ENCODE measurements at places on chromosomes 2 and 18. TPM values are rescaled to one million over a fixed set of nuclear protein-coding genes. Genes with fewer than 3 reads are reported as not detected.

- H3K27me3 ChIP-seq = no peaks in the 10 kb centered on the region
- no peak overlapping the region for H3K4me3 ChIP-seq
- H3K36me3 ChIP-seq = no peaks in the 10 kb centered on the region
- no peaks in the 10 kb centered on the region for H3K4me1 ChIP-seq
- no peak for DNase-seq
These were observed 176.6 kb upstream of the TACR1 start for GRCh38 chr2:75375646-75376582.

GRCh38 chr18:5309888-5310470 lies 14.5 kb upstream of the ZBTB14 start:
- no peaks in the 10 kb centered on the region for H3K36me3 ChIP-seq
- H3K27me3 ChIP-seq = no peaks in the 10 kb centered on the region
- peak overlapping the region; percentile 71 for H3K27ac ChIP-seq
- H3K4me1 ChIP-seq = peaks cover 7% of the 10 kb centered on the region

DNA sequence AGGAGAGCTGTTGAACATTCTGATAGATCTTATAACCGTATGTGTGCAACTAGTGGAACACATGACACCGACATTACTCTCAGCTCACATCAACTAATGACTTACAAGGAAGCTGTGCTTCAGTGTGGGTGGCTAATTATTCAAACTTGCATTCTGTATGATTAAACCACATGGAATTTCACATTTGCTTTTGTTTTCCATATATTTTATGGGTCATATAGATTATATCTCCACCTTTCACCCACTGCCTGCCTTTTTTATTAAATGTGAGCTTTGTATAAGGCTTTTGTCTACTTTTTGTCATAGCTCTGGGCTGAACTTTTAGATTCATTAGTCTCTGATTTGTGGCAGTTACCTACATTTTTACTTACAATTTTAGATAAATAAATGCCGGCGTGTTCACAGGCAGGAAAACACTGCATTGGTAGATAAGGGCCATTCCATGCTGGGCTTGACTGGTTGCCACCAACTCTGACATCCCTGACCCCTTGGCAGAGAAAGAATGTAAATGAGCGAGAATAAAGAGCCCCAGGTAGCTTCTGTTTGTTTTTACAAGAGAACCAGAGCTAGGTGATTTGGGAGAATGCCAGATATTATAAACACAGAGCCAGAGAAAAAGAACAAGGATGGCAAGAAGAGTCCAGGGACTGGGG lies 35.7 kb downstream of the LYPD6 start:
- no peak for DNase-seq
- H3K4me1 ChIP-seq = no peaks in the 10 kb centered on the region
- H3K4me3 ChIP-seq = no peak overlapping the region
- no peak overlapping the region for H3K27ac ChIP-seq
- H3K36me3 ChIP-seq = no peaks in the 10 kb centered on the region
- peaks cover 6% of the 10 kb centered on the region for H3K27me3 ChIP-seq

The OTOF gene
- not detected for total RNA-seq

The IL1F10 gene
- total RNA-seq = not detected

- H3K27me3 ChIP-seq = no peaks in the 10 kb centered on the region
- no peak for DNase-seq
- H3K4me3 ChIP-seq = no peak overlapping the region
- H3K4me1 ChIP-seq = no peaks in the 10 kb centered on the region
- H3K27ac ChIP-seq = no peak overlapping the region
These were observed 262.3 kb downstream of the ZNF516 start for GRCh38 chr18:76232779-76233178.

DNA sequence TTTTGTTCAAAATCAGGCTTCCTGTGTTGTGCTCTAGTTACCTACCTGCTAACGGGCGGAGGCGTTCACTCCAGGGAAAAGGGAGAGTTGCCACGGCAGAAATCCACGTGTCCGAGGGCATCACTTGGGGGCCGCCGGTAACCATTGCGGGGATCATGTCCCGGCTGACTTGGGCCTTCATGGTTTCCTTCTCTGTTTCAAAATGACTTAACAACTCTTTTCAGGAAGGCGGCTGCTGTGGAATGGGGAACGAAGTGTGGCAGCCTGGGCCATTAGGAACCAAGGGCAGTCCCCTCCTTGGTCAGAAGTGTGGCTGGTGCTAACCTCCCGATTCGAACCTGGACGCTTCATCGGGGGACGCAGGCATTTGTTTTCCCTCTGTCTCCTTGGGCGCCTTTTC lies 56.8 kb downstream of the INPP5D start:
- H3K27me3 ChIP-seq = no peaks in the 10 kb centered on the region
- peaks cover 77% of the 10 kb centered on the region for H3K4me1 ChIP-seq
- DNase-seq = no peak
- peaks cover 67% of the 10 kb centered on the region for H3K36me3 ChIP-seq
- H3K4me3 ChIP-seq = no peak overlapping the region

- H3K27me3 ChIP-seq = no peaks in the 10 kb centered on the region
- no peak overlapping the region for H3K27ac ChIP-seq
- no peak overlapping the region for H3K4me3 ChIP-seq
- DNase-seq = no peak
- no peaks in the 10 kb centered on the region for H3K36me3 ChIP-seq
- H3K4me1 ChIP-seq = no peaks in the 10 kb centered on the region
These were observed 7.6 kb upstream of the SERPINB12 start for GRCh38 chr18:63534615-63535014.

GRCh38 chr18:45761512-45762114 lies 37.6 kb downstream of the SLC14A1 start:
- no peaks in the 10 kb centered on the region for H3K27me3 ChIP-seq
- no peak for DNase-seq
- H3K27ac ChIP-seq = no peak overlapping the region
- H3K36me3 ChIP-seq = no peaks in the 10 kb centered on the region
- no peak overlapping the region for H3K4me3 ChIP-seq

DNA sequence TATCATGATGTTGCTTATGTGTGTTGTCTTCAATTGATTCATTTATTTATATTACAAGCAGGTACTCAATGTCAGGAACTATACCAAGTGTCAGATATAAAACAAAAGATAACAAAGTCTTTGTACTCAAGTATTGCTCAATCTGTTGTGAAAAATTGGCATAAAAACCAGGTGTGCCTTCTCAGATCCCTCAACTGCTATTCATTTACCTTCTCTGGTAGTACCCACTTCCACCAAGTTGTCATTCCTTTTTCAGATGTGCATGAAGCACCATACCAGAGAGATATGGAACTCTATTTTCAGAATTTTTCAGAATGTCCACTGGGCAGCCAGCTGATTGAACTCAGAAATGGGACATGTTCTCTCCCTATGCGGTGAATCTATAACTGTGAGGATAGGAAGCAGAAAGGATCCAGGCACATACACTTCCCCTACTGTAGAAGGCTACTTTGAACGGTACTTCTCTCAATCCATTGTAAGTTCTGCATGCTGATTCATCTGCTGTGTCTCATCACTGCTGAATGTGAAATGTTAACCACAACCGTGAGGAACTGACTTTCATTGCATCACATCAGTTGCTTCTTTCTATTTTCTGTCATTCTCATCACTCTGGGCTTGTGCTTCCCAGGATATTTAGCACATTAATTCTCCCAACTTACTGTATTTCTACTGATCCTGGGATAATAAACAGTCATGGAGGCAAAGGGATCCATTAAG lies 1621.3 kb downstream of the SUCLG1 start:
- H3K4me1 ChIP-seq = no peaks in the 10 kb centered on the region
- H3K27me3 ChIP-seq = no peaks in the 10 kb centered on the region
- H3K4me3 ChIP-seq = no peak overlapping the region
- H3K36me3 ChIP-seq = no peaks in the 10 kb centered on the region
- no peak overlapping the region for H3K27ac ChIP-seq

The CD8A gene
- 0.76 TPM for total RNA-seq

GRCh38 chr18:2478662-2479061 lies 92.6 kb downstream of the METTL4 start:
- H3K27ac ChIP-seq = no peak overlapping the region
- no peak overlapping the region for H3K4me3 ChIP-seq
- H3K4me1 ChIP-seq = no peaks in the 10 kb centered on the region
- DNase-seq = no peak
- no peaks in the 10 kb centered on the region for H3K36me3 ChIP-seq

- H3K4me1 ChIP-seq = peaks cover 42% of the 10 kb centered on the region
- no peak overlapping the region for H3K4me3 ChIP-seq
- H3K27ac ChIP-seq = no peak overlapping the region
- H3K27me3 ChIP-seq = no peaks in the 10 kb centered on the region
- no peak for DNase-seq
These were observed 47.5 kb upstream of the PTMA start for GRCh38 chr2:231660860-231661259.

- no peaks in the 10 kb centered on the region for H3K27me3 ChIP-seq
- H3K36me3 ChIP-seq = no peaks in the 10 kb centered on the region
- peaks cover 8% of the 10 kb centered on the region for H3K4me1 ChIP-seq
These were observed 13.7 kb downstream of the INO80C start for GRCh38 chr18:35484034-35484433.

GRCh38 chr2:37468170-37468569 lies 123.7 kb downstream of the QPCT start:
- no peak overlapping the region for H3K27ac ChIP-seq
- H3K4me1 ChIP-seq = no peaks in the 10 kb centered on the region
- H3K4me3 ChIP-seq = no peak overlapping the region
- no peaks in the 10 kb centered on the region for H3K36me3 ChIP-seq
- no peak for DNase-seq

The MC4R gene
- total RNA-seq = not detected

DNA sequence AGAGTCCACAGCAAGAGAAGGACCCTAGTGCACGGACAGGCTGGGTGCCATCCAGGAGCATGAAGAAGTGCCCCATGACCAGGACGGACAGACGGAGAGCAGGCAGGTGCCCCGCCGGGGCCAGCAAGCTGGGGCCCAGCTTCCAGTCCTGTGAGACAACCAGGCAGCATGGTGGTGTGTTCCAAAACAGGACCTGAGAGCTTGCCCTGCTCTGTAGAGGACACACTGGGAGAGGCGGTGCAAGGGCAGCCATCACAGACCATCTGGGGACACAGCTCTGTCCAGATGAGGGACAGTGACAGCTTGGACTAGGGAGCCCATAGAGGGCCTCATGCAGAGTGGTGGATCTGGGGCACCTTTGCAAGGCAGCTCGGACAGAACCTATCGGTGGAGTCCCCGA lies 279.8 kb downstream of the EIPR1 start:
- no peak overlapping the region for H3K4me3 ChIP-seq
- H3K36me3 ChIP-seq = no peaks in the 10 kb centered on the region
- no peaks in the 10 kb centered on the region for H3K27me3 ChIP-seq
- no peak overlapping the region for H3K27ac ChIP-seq
- DNase-seq = no peak

- no peak for DNase-seq
- H3K27me3 ChIP-seq = no peaks in the 10 kb centered on the region
- no peaks in the 10 kb centered on the region for H3K4me1 ChIP-seq
- H3K27ac ChIP-seq = no peak overlapping the region
These were observed 13.3 kb downstream of the COL4A3 start for GRCh38 chr2:227177592-227178336.

GRCh38 chr2:136693966-136694365 lies 71.4 kb upstream of the THSD7B start:
- no peaks in the 10 kb centered on the region for H3K27me3 ChIP-seq
- no peak for DNase-seq
- H3K4me1 ChIP-seq = no peaks in the 10 kb centered on the region
- no peak overlapping the region for H3K4me3 ChIP-seq

The GALR1 gene
- not detected for total RNA-seq

DNA sequence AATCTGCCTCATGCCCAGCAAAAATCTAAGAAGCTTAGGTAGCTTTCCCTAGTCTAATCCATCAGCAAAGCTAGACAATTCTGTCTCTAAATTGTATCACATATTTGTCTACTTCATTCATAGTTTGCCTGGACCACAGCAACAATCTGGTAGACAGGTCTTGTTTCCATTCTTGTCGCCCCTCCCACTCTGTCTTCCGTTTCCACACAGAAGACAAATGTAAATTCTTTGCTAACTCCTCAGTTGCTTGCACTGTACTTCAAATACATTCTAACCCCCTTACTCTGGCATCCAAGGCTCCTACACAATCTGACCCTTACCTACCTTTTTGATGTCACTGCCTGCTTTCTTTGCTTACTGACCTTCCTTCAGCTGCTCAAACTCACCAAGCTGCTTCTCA lies 40.1 kb downstream of the THUMPD2 start:
- no peak for DNase-seq
- peaks cover 60% of the 10 kb centered on the region for H3K36me3 ChIP-seq
- no peaks in the 10 kb centered on the region for H3K27me3 ChIP-seq
- no peak overlapping the region for H3K4me3 ChIP-seq

GRCh38 chr2:7363906-7364305 lies 446.7 kb downstream of the RNF144A start:
- H3K36me3 ChIP-seq = no peaks in the 10 kb centered on the region
- no peak for DNase-seq
- H3K27ac ChIP-seq = no peak overlapping the region
- no peak overlapping the region for H3K4me3 ChIP-seq
- no peaks in the 10 kb centered on the region for H3K4me1 ChIP-seq

DNA sequence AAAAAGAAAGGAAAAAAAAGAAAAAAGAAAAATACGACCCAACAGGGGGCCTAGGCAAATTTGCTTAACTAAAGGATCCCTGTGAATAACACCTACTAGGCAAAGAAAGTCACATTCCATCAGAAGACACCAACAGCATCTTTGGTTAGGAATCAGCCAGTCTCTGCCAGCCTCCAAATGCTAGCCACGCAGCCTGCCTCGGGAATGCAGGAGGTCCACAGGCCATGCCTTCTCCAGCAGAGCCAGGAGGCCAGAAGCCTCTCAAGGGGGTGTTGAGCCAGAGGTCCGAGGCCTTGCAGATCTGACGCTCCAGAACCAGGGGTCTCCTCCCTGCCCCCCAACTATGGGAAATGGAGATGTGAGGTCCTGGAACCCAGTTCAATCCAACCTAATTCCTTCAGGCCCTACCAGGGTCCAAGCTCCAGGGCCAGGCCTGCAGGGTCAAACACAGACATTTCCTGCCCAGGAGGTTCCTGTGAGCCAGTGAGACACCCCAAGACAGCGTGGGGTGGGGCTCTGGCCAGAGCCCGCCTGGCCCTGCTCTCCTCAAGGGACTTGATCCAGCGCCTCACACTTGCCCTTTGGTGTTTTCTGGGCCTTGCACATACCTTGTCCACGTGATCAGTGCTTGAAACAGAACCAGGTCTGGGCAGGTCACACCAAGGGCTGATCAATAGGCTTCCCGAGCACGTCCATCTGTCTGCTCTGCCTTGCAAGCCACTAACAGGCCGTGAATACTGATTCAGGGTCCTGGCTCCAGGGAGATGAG lies 289.6 kb upstream of the ID2 start:
- H3K36me3 ChIP-seq = no peaks in the 10 kb centered on the region
- H3K27me3 ChIP-seq = peaks cover 5% of the 10 kb centered on the region
- no peak overlapping the region for H3K27ac ChIP-seq
- DNase-seq = no peak
- H3K4me3 ChIP-seq = no peak overlapping the region

The PAX8 gene
- 0.64 TPM for total RNA-seq

The TMEM163 gene
- total RNA-seq = 6.2 TPM

The YES1 gene
- total RNA-seq = 0.51 TPM

The TDRD15 gene
- 1.1 TPM for total RNA-seq

GRCh38 chr2:122307763-122308162 lies 552.3 kb downstream of the TSN start:
- H3K36me3 ChIP-seq = no peaks in the 10 kb centered on the region
- no peak overlapping the region for H3K27ac ChIP-seq
- no peaks in the 10 kb centered on the region for H3K27me3 ChIP-seq
- no peaks in the 10 kb centered on the region for H3K4me1 ChIP-seq
- H3K4me3 ChIP-seq = no peak overlapping the region
- DNase-seq = no peak
